ENCODE measurements at places on chromosomes 6 and 20.

DNA sequence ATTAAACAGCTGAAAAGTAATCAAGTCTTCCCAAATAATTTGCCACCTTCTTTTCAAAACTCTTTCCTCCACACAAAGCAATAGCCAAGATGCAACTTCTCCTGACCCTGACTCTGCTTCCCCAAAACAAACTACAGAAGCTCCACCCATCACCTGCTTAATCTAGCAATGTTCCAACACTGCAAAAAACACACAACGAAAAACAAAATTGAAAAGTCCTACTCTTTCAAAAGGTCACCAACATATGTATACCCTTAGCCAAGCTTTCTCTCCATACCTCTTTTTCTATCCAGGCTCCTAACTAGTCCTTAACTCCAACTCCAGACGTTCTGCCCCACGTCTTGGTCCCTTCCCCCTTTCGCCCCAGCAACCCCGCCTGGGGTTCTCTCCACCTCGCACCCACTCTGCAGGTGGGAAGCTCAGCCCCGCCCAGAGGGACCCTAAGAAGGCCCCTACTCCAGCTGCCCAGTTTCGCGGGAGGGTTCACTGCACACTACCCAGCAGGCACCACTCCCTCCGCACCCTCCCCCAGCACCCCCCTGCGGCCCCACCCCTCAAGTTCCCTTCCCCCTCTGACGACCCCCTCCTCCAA, 717 bp downstream of the CSNK2A1 start:
- DNase-seq: no peak

GRCh38 chr20:62489186-62489931, 13.6 kb upstream of the GATA5 start:
- no peak for DNase-seq

GRCh38 chr6:89284963-89285735, 29.9 kb downstream of the GABRR2 start:
- no peak for DNase-seq

- no peak for DNase-seq
Observed at GRCh38 chr6:127868338-127868737, 32.5 kb downstream of the THEMIS start.

DNA sequence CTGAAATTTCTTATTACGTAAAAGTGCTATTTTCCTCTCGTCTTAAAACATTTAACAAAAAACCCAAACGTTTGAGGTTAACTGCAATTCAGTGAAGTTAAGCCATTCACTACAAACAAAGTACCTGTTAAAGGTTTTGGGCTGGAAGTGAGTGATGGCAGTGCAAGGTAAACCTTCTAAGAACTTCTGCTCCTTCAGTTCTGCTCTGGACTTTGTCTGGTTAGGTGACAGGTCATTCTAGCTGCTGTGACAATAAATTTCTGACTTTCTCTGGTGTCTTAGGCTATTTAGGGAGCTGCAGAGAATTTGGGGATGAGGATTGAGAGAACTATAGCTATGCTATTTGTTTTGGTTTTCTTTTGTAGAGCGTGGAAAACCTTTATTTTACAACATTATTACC, 36.5 kb upstream of the NEDD9 start:
- no peak for DNase-seq

GRCh38 chr6:31042806-31043205, 32.5 kb downstream of the MUC22 start:
- no peak for DNase-seq

DNA sequence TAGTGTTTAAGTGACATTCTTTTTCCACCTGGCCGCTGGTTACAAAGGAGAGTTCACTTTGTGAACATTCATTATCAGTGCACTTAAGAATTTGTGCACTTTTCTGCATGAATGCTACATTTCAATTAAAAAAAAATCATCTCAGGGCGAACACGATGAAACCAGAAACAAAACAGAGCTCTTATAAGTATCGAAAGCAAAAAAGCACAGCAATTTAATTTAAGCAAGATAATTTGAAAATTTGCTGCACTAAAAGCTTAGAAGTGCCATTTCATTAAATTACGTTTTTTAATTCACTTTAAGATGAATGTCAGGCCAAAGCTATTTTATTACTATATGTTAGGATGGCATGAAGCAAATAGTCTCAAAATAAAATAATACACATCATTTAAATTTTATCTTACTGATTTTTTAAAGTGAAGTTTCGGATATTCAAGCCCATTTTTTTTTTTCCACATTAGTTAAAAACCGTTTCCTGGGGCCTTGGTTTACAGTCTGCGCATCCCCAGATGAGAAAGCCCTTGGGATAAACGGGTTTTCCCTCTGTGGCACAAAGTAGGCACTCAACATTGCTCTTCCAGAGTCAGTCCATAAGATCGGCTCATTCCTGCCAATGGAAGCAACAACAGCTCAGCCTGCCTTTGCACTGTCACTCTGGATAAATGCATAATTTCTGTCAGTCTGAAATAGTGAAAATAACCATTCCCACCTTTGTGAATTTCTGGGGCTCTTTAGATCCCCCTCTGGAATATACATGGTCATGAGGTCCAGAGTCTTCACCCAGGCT, 80.1 kb downstream of the FYN start:
- no peak for DNase-seq

DNA sequence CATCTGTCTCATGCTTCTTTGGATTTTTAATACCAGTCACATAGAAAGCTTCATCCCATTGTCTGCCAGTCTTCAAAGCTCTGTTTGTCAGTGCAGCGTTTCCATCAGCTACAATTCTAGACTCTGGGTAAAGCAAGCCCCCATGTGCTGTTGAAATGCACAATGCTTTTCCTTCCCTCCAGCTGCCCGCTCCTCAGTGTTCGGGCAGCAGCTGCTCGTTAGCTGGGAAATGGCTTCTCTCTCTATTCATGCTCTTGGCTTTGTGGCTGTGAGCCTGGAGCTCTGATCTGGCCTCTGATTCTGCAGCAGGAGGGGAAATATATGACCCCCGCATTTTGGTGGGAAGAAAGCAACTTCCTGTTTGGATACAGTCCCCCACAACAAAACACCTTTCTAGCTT, 213.0 kb upstream of the CDYL start:
- no peak for DNase-seq

- no peak for DNase-seq
Observed at GRCh38 chr6:16669227-16669626, 92.0 kb downstream of the ATXN1 start.
